Stimulated activated CD4-positive, alpha-beta T cell treated with anti-CD3 and anti-CD28 coated beads, Interleukin-1b, Interleukin-23, amount 100 ng/mL, for 48 hours (primary cell): ENCODE measurements at places on chromosomes 5 and 9.
A peak's percentile ranks its signal among the peaks of the same experiment; 100 is the strongest.

DNA sequence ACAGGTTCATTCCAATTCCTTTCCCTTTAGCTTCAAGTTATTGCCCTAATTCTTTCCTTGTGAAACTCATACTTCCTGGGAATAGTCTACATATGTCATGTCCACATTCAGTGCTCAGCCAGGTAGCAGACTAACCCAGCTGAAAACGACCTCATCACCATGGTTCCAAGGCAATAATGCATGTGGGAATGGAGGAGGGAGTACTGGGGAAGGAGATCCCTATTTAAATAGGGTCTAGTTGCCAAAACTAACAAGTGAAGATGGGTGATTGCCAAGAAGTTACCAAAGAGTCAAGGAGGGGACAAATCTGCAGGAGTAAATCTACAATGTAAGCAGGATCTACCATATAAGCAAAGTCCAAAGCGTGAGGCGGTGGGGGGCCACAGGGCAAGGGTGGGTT is 47.3 kb upstream of the MCTP1 start:
- no peak for DNase-seq

- no peak for DNase-seq
Observed at GRCh38 chr5:147565524-147565923, 55.7 kb upstream of the DPYSL3 start.

GRCh38 chr9:80407220-80407619 is 835.5 kb downstream of the TLE4 start:
- DNase-seq: no peak

DNA sequence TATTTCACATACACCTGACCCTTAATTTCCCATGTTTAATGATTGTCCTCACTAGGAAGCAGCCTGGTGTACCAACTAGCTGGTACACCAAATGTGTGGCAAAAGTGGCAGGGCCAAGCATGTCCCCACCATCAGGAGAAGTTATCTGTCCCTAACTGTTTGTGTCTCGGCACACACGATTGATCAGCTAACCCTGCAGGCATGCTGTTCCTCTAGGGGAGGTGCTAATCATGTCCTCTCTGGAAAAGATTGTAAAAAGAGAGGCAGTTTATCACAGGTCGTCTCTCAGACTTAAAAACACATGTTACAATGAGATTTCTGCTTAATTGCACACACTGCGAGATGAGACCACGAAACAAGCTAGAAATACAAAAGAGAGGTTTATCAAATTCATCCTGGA is 342.7 kb downstream of the DIRAS2 start:
- no peak for DNase-seq

DNA sequence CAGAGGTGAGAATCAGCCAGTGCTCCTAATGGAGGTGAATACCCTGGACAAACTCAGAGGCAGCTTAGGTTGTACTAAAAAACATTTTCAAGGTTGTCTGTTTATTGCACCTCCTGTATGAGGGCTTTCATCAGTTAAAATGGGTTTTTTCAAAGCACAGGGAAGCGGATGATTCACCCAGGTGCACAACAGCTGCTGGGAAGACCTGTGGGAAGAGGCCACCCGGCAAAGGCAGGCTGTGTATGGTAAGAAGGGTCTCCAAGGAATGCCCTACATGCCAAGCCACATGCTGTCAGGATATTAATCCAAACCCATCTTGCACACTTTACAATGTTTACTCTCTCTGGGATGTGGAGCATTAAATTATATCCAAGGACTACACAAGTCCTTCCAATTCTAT is 14.7 kb downstream of the SIL1 start:
- DNase-seq: no peak

DNA sequence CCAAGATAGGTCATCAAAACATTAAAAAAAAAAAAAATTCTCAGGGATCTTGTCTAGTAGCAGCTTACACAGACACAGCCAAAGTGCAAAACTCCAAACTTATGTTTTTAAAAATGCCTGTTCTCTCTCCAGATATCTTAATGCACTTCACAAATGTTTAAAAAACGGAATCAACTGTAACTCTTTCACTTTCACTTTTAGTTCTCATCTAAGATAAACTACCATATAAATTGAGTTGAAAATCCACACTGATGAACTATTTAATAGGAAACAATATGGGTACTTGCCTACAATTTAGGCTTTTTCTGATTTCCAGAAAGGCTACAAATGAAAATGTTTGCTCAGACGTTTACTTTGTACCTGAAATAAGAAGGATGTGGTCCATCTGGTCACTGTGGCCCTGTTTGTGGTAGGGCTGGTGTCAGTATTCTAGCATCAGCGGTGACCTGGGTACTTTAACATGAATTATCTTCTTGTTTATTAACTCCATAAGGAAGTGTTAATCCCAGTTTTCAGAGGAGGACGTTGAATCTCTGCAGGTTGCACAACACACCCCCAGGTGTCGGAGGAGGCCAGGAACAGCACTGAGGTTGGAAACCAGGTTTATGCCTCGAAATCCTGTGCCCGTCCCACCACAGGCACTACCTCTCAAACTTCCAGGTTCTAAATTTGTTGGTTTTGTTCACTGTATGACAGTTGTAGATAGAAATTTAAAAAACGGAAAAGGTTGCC is 13.3 kb upstream of the LPCAT1 start:
- DNase-seq: no peak

DNA sequence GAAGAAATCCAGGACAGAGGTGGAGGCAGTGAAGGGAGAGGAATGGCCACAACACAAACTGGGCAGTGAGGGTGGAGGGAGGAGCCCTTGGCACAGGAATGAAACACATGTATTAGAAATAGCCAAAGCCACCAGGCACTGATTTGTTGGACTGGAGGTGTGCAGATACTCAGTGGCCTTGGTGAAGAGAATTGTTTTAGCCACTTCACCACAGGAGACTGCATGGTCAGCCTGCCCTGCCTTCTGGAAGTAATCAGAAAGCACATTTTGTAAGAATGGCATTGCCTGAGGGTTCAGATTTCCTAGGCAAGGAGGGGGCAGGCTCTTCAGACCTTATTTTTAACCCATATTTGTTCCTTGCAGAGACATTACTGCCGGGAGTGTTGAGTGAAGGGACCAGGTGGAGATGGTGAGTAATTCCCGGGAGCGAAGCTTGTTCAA is 2.2 kb downstream of the SGCD start:
- DNase-seq: no peak

- DNase-seq: no peak
Observed at GRCh38 chr9:130301483-130302286, 36.1 kb downstream of the HMCN2 start.

GRCh38 chr5:10474521-10475075 is 32.9 kb downstream of the ROPN1L start:
- DNase-seq: no peak

DNA sequence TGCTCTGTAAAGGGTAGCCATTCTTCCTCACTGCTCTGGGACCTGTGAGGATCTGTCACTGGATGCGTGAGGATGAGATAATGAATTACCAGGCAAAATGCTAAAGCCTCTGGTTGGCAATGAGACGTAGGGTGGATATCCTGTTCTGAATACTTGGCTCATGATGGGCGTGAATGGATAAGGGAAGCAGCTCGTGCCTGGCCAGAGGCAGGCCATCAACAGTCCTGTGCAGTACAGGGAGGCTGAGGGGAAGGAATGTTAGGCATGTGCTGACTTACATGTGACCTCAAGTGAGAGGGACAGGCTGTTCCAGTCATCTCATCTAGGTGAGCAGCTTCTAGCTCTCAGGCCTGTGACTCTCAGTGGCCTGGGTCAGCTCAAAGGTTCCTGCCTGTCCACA is 172.8 kb downstream of the CARTPT start:
- DNase-seq: no peak

DNA sequence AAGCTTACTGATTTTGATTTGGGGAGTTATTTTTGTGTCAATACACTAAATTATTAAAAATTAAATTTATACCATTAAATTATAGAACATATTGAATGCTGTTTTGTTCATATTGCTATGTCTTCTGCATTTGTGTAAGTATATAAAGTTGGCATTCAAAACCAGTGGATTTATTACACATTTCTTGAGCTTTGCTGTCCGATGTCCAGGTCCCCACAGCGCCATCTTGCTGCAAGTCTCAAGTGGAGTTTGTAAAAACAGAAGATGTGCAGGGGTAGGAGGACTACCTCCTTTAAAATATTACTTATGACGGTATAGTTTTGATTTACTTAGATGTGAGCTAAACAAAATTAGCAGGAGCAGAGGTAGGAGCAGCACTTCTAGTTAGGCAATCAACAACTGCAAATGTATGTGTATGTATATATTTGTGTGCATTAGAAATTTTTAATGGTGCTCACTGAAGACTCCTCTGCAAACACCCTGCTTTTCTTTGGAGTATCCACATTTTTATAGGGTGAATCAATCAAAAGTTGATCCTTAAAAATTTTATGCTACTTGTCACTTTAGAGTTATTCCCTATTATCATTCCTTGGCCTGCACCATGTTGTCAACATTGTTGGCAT is 37.4 kb downstream of the CPEB4 start:
- DNase-seq: no peak

DNA sequence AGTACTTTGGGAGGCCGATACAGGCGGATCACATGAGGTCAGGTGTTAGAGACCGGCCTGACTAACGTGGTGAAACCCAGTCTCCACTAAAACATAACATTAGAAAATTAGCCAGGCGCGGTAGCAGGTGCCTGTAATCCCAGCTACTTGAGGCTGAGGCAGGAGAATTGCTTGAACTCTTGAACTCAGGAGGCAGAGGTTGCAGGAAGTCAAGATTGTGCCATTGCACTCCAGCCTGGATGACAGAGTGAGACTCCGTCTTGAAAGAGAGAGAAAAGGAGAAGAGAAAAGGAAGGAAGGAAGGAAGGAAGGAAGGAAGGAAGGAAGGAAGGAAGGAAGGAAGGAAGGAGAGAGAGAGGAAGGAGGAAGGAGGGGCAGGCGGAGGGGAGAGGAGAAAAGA is 45.1 kb downstream of the MYO10 start:
- DNase-seq: no peak

GRCh38 chr9:72476617-72477437 is 44.6 kb upstream of the TMC1 start:
- peak; percentile 51 for DNase-seq

DNA sequence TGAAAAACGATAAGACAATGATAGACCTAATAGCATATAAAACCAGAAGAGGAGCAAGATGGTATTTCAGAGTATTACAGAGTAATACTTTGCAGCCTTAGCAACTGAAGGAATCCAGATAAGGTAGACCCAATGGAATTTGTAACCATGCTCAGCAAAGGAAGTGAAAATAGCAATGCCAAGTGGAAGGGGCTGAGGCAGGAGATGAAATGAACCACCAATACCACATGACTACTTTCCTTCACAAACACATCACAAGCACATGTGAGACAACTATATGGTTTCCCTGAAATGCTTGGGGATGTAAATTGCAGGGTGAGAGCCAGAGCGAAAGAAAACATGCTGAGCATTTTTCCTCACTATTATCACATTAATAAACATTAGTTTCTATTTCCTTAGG is 79.8 kb upstream of the MELK start:
- no peak for DNase-seq

DNA sequence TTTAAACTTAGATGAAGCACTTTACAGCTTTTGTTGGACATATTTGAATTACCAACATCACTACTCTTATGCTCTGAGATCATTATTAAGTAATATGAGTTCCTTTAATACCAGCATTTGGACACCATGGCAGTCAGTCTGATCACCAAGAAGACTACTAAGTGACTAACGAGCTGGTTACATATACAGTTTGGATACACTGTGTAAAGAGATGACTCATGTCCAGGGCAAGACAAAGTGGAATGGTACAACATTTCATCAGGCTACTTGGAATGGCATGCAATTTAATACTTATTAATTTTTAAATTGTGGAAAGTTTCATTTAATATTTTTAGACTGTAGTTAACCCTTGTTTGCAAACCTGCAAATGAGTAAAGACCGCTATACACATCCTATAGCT is 237.4 kb upstream of the PRDM9 start:
- no peak for DNase-seq

GRCh38 chr5:72558383-72558782 is 51.2 kb upstream of the ZNF366 start:
- no peak for DNase-seq

GRCh38 chr9:133862585-133863256 is 124.6 kb upstream of the SARDH start:
- DNase-seq: no peak

GRCh38 chr9:99628285-99628684 is 193.4 kb upstream of the NR4A3 start:
- DNase-seq: no peak

GRCh38 chr5:131460867-131461572 is 174.0 kb downstream of the RAPGEF6 start:
- no peak for DNase-seq

DNA sequence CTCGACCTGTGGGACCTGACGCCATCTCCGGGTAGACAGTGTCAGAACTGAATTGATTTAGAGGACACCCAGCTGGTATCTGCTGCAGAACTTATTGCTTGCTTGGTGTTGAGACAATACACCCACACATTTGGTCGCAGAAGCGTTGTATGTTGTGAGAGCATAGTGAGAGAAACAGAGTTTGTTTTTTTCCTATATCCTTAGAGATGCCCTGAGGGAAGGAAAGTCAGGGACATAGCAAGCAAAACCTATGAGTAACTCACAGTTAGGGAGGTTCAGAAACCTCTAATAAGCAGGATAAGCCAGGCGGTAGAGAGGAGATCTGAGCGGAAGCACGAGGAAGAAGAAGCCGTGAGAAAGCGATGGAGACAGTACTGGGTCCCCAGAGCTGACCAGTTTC is 59.8 kb downstream of the PTCD2 start:
- no peak for DNase-seq
